Cortex of kidney (tissue), 1 donor: ENCODE measurements at places on chromosomes 3 and 15.

GRCh38 chr15:71437919-71438318 is 322.6 kb downstream of the THSD4 start:
- no peak for DNase-seq

GRCh38 chr3:191523148-191523547 is 62.2 kb downstream of the PYDC2 start:
- no peak for DNase-seq

DNA sequence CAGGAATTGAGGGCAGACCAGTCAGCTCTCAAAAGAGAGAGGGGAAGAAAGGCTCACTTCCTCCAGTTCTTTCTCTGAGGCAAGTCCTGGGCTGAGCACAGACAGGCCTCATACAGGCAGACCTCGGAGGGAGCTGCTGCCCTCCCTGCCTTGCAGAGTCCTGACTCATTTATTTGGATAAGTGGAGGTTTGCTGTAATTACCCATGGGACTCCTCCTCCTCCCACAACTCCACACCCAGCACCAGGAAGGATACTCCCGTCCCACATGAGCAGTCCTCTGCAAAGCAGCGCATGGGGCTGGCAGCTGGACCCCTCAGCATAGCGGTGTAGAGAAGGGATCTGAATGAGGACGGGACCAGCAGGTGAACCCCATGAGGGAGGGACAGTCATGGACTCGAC is 13.4 kb upstream of the SCN10A start:
- no peak for DNase-seq

- no peak for DNase-seq
Observed at GRCh38 chr3:163809540-163809993, 1268.7 kb downstream of the SI start.

GRCh38 chr3:195817578-195818135 is 5.9 kb upstream of the MUC4 start:
- DNase-seq = no peak

DNA sequence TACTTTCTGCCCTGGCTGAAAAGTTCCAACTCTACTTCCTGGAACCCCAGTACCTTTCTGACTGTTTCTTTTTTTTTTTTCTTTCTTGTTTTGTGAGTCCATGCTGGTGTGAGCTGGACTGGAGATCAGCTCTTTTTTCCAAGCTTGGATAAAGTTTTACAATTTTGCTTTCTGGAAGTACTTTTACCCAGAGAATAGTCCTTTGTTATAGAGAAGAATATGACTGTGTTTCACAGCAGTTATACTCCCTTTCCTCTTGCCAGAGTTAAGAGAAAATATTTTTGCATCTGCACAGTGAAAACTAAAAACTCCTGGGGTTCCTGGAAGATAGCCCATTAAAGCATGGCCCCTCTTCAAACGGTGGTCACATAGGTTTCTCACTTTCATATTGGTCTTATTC is 1100.6 kb downstream of the OTOL1 start:
- DNase-seq = no peak

DNA sequence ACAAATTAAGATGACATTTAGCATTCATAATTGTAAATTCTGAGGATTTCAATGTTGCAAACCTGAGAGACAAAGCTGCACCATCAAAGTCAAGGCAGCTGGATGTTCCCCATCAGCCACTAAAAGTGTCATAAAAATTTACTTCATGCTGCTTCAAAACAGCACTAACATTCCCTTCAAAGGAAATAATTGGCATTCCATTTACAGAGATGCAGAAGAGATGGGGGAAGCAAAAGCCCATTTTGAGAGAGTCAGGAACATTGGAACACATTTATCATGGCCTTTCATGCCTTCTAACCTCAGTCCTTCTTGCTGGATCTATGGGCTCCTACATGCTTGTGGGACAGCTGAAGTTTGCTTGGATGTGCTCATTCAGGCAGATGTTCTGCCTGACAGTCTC is 6.4 kb upstream of the TMEM158 start:
- no peak for DNase-seq

- DNase-seq = no peak
Observed at GRCh38 chr3:168047190-168047795, 48.4 kb downstream of the GOLIM4 start.

DNA sequence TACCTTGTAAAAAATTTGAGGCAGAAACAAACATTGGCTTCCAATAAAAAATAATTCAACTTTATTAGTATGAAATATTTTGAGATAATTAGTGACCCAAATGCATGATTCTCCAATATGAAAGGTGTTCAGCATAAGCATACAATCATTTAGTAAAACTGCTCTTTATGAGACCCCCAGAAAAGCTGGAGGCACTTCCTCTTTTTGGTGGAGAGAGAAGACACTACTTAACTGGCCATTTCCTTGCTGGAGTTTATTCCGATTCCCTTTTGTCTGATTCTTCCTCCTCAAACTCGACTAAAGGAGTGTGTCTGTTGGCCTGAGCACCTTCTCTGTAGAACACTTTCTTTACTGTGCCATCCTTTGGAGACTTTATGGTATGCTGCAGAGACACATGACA is 34.8 kb upstream of the DCUN1D1 start:
- no peak for DNase-seq

DNA sequence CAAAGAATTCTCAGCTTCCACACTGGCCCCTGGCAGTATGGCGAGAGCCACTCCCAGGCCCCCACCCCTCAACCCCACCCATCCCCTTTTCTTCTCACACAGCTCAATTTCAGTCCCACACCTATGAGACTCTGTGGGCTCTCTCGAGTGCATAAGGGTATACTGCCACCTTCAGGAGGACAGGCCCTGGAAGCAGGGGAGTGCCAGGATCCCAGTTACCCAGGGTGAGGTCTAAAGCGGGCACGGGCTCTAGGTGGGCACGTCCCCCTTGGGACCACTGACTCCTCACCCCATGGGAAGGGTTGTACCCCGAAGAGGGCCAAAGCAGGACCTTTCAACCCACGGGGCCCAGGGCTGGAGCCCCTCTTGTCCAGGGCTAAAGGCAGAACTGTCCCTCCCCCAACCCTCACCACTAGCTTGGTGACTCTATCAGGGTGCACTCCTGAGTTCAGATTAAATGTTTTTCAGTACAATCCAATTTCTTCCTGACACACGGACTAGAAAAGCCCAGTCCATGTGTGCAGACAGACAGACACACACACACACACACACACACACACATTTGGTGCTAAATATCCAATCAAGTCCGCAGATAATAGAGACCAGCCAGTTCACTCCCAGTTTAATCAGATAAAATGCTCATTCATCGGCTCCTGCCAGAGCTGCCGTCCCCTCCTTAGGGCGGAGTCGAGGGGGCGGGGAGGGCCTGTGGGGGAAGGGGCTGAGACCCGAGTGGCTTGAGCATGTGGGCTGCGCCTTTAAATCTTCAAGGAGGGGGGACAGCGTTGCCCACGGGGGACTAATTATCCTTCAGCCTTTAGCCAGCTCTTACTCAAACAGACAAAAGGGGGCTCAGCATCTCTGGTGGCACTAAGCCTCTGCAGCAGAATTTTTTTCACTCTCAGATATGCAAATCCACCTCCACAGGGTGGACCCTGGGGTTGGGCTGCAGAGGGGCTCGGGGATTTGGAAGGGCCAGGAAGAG is 59.3 kb downstream of the CYP11A1 start:
- DNase-seq = no peak

- DNase-seq = no peak
Observed at GRCh38 chr15:93460717-93461116, 371.7 kb upstream of the RGMA start.

- no peak for DNase-seq
Observed at GRCh38 chr3:127738192-127738840, 65.6 kb downstream of the ABTB1 start.

DNA sequence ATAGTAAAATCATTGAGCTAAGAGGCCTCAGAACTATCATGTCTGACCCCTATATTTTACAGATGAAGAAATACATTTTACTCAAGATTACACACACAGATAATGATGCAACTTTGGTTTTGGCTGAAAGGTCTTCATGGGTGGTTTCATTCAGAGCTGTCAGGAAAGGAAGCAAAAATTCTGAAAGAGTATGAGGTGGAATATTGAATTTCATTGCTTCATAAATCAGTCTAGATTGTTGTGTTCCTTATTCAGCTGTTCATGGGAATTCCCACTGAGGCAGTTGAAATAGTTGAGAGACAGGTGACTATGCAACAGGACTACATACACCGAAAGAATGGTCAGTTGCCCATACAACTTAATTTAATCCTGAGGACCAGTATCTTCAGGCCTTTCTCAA is 39.4 kb downstream of the CD200 start:
- no peak for DNase-seq

DNA sequence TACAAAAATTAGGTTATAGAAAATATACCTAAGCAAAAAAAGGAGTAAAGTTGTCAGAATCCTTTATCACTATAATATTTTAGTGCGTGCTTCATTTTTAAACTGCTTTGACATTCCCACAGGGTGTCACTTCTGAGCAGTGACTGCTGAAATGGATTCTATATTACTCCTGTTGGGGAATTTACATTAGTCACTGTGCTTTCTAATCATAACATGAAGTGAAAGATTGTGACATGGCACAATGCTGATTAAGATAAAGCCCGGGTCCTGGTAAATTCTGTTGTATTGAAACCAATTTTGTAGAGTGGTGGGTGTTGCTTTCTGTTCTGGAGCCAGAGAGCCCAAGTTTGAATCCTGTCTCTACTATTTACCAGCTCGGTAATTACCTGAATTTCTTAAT is 36.4 kb upstream of the EHHADH start:
- no peak for DNase-seq

GRCh38 chr15:66598095-66598815 is 32.5 kb upstream of the LCTL start:
- no peak for DNase-seq

DNA sequence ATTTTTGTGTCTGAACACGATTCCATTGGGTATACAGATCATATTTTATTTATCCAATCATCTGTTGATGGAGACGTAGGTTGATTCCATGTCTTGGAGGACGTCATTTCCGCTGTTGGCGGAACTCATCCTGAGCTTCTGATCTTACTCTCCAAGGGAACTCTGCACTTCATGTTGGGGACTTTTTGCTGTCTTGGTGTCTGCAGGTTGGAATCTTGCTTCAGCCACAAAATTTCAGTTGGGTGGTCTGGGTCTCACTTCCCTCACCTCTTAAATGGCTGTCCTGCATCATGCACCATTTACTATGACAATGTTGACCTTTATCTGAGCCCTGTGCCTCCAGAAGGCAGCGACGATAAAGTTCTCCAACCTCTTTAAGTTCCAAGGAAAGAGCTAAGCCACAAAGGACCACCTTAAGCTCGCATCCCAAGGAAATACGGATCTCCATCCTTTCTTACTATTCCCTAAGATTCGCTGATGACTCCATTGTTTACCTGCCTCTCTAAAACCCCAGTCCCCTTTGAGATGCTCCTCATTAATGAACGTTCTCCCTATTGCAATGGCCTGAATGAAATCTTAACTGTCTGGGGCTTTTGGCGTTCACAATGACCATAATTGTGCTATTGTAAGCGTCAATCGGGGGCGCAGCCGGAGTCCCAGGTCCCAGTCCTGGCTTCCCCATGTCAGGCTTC is 23.1 kb upstream of the RNU6-1 start:
- no peak for DNase-seq

DNA sequence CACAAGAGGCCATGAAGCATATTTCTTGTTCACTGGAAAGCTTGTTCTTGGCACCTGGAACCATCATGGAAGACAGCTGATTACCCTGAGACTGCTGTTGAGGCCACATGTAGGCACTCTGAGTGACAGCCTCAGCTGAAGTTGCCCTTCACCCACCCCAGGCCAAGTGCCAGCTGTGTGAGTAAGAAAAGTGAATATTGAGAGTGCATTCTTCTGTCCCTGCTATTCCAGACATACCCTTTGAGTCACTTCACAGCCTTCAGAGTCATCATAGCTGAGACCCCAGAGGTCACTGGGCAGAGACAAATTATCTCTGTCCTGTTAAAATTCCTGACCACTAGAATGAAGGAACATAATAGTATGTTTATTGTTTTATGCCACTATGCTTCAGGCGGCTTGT is 79.6 kb downstream of the NFKBIZ start:
- DNase-seq = no peak

- no peak for DNase-seq
Observed at GRCh38 chr3:127731546-127732289, 59.0 kb downstream of the ABTB1 start.

DNA sequence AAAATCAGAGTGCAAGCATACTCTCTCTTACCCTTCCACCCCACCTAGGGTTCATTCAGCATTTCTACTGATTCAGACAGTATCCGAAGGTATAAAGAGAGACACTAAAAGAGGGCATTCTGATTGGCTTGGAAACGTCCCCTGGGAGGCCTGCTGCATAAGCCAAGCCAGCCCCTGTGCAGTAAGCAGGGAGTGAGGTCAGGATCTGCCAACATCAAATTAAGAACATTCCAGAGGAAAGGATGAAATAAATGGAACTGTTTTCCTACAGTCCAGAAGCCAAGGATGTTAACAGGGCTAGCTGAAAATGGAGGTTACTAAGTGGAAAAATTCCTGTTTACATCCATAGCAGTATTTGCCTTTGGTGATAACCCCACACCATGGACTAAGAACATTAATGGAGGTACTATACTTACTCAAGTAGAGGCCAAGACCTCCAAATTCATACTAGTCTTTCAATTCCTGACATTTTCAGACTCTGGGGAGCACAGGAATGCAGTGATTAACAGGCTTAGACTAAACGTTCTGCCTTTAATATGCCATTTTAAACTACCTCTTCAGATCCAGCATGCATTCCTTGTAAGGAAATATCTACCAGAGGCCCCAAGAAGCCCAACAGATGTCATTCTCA is 34.5 kb downstream of the NPTN start:
- no peak for DNase-seq

DNA sequence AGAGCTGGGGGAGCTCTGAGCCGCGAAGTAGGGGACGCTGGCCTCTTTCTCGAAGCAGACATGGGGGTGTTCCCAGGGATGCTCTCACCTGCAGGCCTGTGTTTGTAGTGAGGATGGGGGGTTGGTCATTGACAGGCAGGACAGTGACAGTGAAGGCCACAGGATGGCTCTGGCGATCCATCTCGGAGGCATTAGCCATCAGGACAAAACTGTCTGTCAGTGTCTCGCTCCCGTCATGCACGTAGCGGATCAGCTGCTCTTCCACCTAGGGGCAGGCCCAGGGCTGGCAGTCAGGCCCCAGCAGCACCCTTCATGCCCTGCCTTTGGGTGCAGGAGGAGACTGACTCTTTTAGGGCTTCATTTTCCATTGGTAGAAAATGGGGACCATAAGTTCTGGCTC is 28.0 kb downstream of the CSPG4 start:
- no peak for DNase-seq

DNA sequence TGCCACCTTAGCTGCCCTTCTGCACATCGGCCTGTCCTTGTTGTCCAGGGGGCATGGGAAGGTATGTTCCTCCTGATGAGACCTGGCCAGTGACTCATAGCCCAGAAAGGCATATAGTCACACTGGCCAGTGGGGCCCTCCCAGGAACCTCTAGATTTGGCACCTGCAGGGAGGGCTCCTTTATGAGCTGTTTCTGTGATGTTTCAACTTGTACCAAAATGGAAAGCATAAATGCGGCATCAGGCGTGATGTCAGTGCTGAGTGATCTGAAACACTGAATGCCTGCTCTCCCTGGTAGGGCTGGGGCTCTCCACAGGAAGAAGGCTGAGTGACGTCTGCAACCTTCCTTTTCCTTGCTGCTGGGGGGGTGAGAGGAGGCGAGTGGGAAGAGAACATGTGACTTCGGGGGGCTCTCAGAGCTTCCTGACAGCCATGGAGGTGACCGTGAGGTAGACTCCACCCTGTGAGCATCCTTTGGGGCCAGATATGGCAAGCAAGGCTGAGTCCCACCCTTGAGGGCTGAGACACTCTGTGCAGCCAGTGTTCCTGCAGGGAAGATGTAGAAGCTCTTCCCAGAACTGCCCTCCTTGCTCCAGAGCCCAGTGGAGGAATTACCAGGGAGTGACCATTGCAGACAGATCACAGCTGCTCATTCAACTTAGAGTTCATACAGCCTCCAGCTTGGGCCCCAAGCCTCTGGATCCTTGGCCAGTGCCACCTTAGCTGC is 37.1 kb upstream of the APEH start:
- no peak for DNase-seq
